ENCODE measurements at places on chromosomes 1 and 21. TPM values are rescaled to one million over a fixed set of nuclear protein-coding genes. Genes with fewer than 3 reads are reported as not detected.

The SLC35E2B gene
- total RNA-seq = 46.5 TPM

The TNFSF4 gene
- total RNA-seq = 4.6 TPM

The PRKAB2 gene
- total RNA-seq = 5.9 TPM

The ROR1 gene
- 19.1 TPM for total RNA-seq

The CSF3R gene
- not detected for total RNA-seq

Data from mesangial cell (primary cell).